ENCODE measurements at places on chromosomes 5 and 9. TPM values are rescaled to one million over a fixed set of nuclear protein-coding genes. Genes with fewer than 3 reads are reported as not detected.

The LCN12 gene
- not detected for total RNA-seq

The SPATA6L gene
- 1.8 TPM for total RNA-seq

The NPR3 gene
- 0.13 TPM for total RNA-seq

The RMRP gene
- total RNA-seq: 23,866 TPM

The PCDHGA11 gene
- 12.5 TPM for total RNA-seq

The PROB1 gene
- total RNA-seq: 1.7 TPM

The GPR151 gene
- total RNA-seq: not detected

The FIBCD1 gene
- not detected for total RNA-seq

The PCDHGB6 gene
- 3.3 TPM for total RNA-seq

The AGXT2 gene
- total RNA-seq: not detected

The PCDHGA8 gene
- 1.6 TPM for total RNA-seq

The RMND5B gene
- 36.3 TPM for total RNA-seq

The GAS1 gene
- total RNA-seq: 0.29 TPM

The SOX30 gene
- not detected for total RNA-seq

The CNTNAP3 gene
- total RNA-seq: 90.7 TPM

The ZCCHC9 gene
- total RNA-seq: 24.1 TPM

The CSF2 gene
- total RNA-seq: not detected

The URM1 gene
- 55.3 TPM for total RNA-seq

The BTNL8 gene
- not detected for total RNA-seq

The PCDHGC3 gene
- total RNA-seq: 19.6 TPM

The GDA gene
- total RNA-seq: not detected

The DMRTA1 gene
- total RNA-seq: 0.27 TPM

The PTPRD gene
- total RNA-seq: 1.6 TPM

The ECPAS gene
- total RNA-seq: 124 TPM

The CER1 gene
- not detected for total RNA-seq

The JMY gene
- total RNA-seq: 14.9 TPM

The TAF11L14 gene
- total RNA-seq: not detected

The C9orf50 gene
- not detected for total RNA-seq

The LRRC8A gene
- 118 TPM for total RNA-seq

The NRARP gene
- 12.1 TPM for total RNA-seq

The PTCH1 gene
- 9.4 TPM for total RNA-seq

The OR2Y1 gene
- total RNA-seq: not detected

The ZNG1E gene
- 53.5 TPM for total RNA-seq

The CAPSL gene
- total RNA-seq: not detected

The SPINK1 gene
- not detected for total RNA-seq

The LAMC3 gene
- 0.22 TPM for total RNA-seq

The ARHGEF39 gene
- total RNA-seq: 1.5 TPM

The SPINK7 gene
- total RNA-seq: not detected

The ADGRD2 gene
- not detected for total RNA-seq

The PCDHGB5 gene
- total RNA-seq: 13.4 TPM

The GRXCR2 gene
- total RNA-seq: not detected

The OLFM1 gene
- 0.43 TPM for total RNA-seq

The S100Z gene
- total RNA-seq: not detected

The FOXD4L6 gene
- total RNA-seq: not detected

The TAS2R1 gene
- total RNA-seq: not detected

The LRRC26 gene
- total RNA-seq: not detected

The NDUFA8 gene
- total RNA-seq: 35.4 TPM

The MED27 gene
- total RNA-seq: 27.2 TPM

The FOXD4 gene
- total RNA-seq: 0.27 TPM

The CORO2A gene
- total RNA-seq: 0.40 TPM

The NMUR2 gene
- total RNA-seq: not detected

The CDX1 gene
- not detected for total RNA-seq

All from thoracic aorta endothelial cell (primary cell).